Glutamatergic neuron (in vitro differentiated cells): ENCODE measurements at places on chromosomes 3 and 15.

DNA sequence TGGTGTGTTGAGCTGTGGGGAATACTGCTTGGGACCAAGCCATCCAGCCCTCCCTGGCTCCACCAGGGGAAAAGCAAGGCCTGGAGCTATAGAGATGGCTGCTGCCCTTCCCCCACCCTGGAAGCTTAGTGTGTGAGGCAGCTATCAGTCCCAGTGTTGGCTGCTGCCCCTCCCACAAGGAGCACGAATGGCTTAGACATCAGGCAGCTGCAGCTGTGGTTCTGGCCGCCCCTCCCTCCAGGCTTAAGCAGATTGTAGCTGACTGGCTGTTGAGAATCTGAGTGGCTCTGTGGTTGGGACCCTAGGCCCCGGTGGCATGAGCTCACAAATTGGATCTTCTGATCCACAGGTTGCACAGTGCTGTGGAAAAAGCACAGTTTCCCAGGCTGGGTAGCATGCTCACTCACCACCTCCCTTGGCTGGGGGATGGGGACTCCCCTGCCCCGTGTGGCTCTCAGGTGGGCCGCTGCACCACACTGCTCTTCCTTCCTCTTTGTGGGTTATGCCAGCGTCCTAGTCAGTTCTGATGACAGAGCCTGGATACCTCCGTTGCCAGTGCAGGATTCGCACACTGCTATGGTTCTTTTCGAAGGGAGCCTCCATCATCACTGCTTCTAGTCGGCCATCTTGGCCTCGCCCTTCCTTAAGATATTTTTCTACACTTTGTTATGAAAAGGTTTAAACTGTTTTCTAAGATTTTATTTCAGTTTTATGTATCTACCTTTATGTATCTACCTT is 21.2 kb upstream of the SUCNR1 start:
- no peak overlapping the region for H3K27ac ChIP-seq
- H3K4me1 ChIP-seq: peaks cover 1% of the 10 kb centered on the region
- H3K4me3 ChIP-seq: no peak overlapping the region
- peak; percentile 18 for DNase-seq

DNA sequence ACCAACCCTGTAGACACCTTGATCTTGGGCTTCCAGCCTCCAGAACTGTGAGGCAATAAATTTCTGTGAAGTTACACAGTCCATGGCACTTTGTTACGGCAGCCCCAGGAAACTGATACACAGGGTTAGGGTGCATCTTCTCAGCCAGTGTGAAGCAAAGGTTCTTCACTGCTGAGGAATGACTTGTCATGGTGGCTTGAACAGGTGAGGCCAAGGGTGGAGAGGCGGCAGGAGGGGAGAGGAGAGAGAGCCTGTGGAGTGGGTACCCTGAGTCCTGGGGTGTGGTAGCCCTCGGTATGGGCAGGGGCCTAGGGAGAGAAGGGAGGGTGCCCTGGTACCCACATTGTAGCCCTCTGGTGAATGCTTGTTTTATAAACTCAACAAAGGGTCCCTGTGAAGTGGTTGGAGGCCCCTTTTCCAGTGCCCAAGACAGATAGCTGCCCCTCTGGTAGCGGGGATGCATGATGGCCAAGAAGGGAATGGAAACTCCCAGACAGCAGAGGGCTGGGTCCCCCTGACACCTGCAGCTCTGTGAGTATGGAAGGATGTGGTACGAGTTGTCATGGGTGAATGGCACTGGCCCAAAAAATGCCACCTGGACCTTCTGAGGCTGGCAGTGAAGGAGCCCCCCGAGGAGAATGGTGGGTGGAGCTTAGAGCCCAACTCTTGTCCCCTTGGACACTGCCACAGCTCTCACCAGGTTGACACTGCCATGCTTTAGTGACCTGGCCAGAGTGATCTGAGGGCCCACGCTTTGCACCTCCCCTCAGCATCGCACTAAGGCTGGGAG is 49.6 kb downstream of the SPSB4 start:
- peaks cover 7% of the 10 kb centered on the region for H3K36me3 ChIP-seq
- peaks cover 26% of the 10 kb centered on the region for H3K4me1 ChIP-seq
- DNase-seq: no peak
- peaks cover 16% of the 10 kb centered on the region for H3K27me3 ChIP-seq
- no peak overlapping the region for H3K4me3 ChIP-seq

- no peaks in the 10 kb centered on the region for H3K36me3 ChIP-seq
- no peaks in the 10 kb centered on the region for H3K4me1 ChIP-seq
- no peaks in the 10 kb centered on the region for H3K27me3 ChIP-seq
- H3K27ac ChIP-seq: no peak overlapping the region
These were observed 298.8 kb upstream of the PLSCR5 start for GRCh38 chr3:146903927-146904326.

- H3K36me3 ChIP-seq: no peaks in the 10 kb centered on the region
- no peaks in the 10 kb centered on the region for H3K4me1 ChIP-seq
- no peaks in the 10 kb centered on the region for H3K27me3 ChIP-seq
These were observed 603.0 kb upstream of the ROBO2 start for GRCh38 chr3:76436894-76437293.

DNA sequence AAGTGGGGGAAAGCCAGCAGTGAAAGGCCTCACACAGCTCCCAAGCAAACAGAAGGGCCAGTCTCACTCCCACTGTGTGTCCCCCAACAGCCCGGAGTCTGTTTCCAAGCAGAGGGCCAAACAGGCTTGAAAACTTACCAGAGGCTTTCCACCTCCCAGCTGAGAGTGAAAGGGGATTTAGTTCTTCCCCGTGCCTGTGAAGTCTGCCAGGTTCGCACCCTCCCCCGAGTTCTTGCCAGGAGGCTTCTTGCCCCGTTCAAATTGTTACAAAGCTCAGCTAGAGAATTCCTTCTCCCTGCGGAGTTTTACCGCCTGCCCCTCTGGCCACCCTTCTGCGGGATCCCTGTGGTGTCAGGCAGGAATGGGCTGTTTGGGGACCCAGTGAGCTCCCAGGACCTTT is 68.0 kb upstream of the WNT7A start:
- H3K36me3 ChIP-seq: peaks cover 13% of the 10 kb centered on the region
- DNase-seq: no peak
- H3K4me3 ChIP-seq: no peak overlapping the region
- no peaks in the 10 kb centered on the region for H3K4me1 ChIP-seq
- H3K27ac ChIP-seq: no peak overlapping the region

- no peaks in the 10 kb centered on the region for H3K4me1 ChIP-seq
- H3K27me3 ChIP-seq: no peaks in the 10 kb centered on the region
- DNase-seq: no peak
- H3K36me3 ChIP-seq: peaks cover under 1% of the 10 kb centered on the region
- H3K27ac ChIP-seq: no peak overlapping the region
These were observed 122.0 kb upstream of the PROK2 start for GRCh38 chr3:71906976-71907375.

DNA sequence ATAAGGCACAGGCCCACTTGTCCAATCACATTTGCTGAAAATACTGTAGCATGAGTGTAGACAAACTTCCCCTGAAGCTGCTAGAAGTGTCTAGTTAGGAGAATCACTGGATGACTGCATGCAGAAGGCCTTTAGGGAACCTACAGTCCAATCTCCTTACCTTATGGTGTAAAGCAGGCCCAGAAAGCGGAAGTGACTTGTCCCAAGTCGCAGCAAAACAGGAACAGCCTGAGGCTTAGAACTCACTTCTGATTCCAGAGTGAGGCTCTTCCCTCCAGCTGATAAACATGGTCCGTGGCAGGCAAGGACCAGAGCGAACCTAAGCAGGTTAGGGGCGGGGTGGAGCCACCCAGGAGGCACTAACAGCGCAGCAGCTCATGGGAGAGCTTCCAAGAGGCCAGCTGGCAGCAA is 2.5 kb downstream of the GRAMD2A start:
- no peak for DNase-seq
- H3K4me3 ChIP-seq: no peak overlapping the region
- H3K27ac ChIP-seq: no peak overlapping the region
- peaks cover 5% of the 10 kb centered on the region for H3K4me1 ChIP-seq
- H3K27me3 ChIP-seq: peaks cover 12% of the 10 kb centered on the region

DNA sequence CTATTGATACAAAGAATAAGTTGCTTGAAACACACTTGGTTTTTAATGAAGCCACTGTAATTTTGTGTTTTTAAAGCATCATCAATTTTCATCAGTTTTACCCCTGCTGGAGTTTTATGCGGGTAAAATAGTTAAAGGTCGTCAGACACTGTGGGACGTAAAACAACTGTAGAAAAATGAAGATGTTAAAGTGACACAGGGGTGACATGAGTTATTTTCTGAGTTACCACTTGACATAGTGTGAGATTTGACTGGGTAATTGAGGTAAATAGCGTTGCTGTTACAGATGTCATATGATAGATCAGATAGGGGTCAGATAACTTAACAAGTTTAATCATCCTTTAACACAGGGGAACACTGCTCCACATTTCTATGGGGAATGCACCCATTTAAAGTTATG is 297.6 kb downstream of the CHL1 start:
- no peak for DNase-seq
- H3K27me3 ChIP-seq: no peaks in the 10 kb centered on the region
- no peaks in the 10 kb centered on the region for H3K36me3 ChIP-seq
- H3K27ac ChIP-seq: no peak overlapping the region

GRCh38 chr3:53193466-53194209 is 32.6 kb downstream of the PRKCD start:
- H3K4me3 ChIP-seq: no peak overlapping the region
- DNase-seq: no peak
- H3K4me1 ChIP-seq: no peaks in the 10 kb centered on the region
- no peaks in the 10 kb centered on the region for H3K36me3 ChIP-seq
- no peak overlapping the region for H3K27ac ChIP-seq

DNA sequence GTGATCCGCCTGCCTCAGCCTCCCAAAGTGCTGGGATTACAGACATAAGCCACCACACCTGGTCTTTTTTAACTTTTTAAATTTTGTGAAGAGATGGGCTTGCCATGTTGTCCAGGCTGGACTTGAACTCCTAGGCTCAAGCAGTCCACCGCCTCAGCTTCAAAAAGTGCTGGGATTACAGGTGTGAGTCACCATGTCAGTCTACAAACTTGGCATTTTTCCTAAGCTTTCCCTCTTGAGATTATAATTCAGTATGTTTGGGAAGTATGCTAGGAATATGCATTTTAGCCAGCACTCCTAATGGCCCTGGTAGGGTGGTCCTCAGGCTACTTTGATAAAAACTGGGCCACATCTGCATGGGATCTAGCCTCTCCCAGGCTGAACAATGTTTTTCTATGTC is 4.4 kb downstream of the WDR73 start:
- H3K36me3 ChIP-seq: peaks cover 5% of the 10 kb centered on the region
- peaks cover 3% of the 10 kb centered on the region for H3K27me3 ChIP-seq
- H3K27ac ChIP-seq: no peak overlapping the region
- no peak for DNase-seq

- peaks cover 3% of the 10 kb centered on the region for H3K27me3 ChIP-seq
- H3K27ac ChIP-seq: no peak overlapping the region
- H3K36me3 ChIP-seq: no peaks in the 10 kb centered on the region
- no peak overlapping the region for H3K4me3 ChIP-seq
These were observed 270.3 kb downstream of the RPLP1 start for GRCh38 chr15:69722924-69723323.

DNA sequence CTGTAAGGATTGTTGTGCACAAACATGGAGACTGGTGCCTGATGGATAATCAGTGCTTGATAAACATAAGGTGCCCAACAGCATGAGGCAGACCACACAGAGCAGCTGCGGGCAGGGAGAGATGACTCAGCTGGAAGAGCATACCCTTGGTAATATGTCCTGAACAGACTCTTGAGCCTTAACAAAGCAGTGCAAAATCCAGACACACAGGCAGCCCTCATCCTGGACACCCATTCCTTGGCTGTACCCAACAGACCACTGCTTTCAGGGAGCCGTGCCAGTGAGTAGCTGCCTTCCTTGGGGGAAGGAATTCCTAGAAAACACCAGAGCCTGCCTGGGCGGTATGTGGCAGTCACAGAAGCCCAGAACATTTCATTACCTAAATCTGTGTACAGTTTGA is 156.2 kb downstream of the CLSTN2 start:
- DNase-seq: no peak
- H3K4me1 ChIP-seq: peaks cover 6% of the 10 kb centered on the region
- H3K27me3 ChIP-seq: peaks cover 5% of the 10 kb centered on the region
- H3K27ac ChIP-seq: no peak overlapping the region
- no peak overlapping the region for H3K4me3 ChIP-seq

GRCh38 chr15:73989001-73989798 is 2.9 kb downstream of the STOML1 start:
- DNase-seq: no peak
- peaks cover 2% of the 10 kb centered on the region for H3K36me3 ChIP-seq
- H3K4me1 ChIP-seq: peaks cover 4% of the 10 kb centered on the region
- H3K4me3 ChIP-seq: no peak overlapping the region
- H3K27ac ChIP-seq: no peak overlapping the region
- H3K27me3 ChIP-seq: peaks cover 7% of the 10 kb centered on the region

- H3K27me3 ChIP-seq: no peaks in the 10 kb centered on the region
- no peak overlapping the region for H3K4me3 ChIP-seq
- no peak overlapping the region for H3K27ac ChIP-seq
- no peak for DNase-seq
- no peaks in the 10 kb centered on the region for H3K36me3 ChIP-seq
- peaks cover 3% of the 10 kb centered on the region for H3K4me1 ChIP-seq
These were observed 214.6 kb downstream of the KCNAB1 start for GRCh38 chr3:156334841-156335545.

DNA sequence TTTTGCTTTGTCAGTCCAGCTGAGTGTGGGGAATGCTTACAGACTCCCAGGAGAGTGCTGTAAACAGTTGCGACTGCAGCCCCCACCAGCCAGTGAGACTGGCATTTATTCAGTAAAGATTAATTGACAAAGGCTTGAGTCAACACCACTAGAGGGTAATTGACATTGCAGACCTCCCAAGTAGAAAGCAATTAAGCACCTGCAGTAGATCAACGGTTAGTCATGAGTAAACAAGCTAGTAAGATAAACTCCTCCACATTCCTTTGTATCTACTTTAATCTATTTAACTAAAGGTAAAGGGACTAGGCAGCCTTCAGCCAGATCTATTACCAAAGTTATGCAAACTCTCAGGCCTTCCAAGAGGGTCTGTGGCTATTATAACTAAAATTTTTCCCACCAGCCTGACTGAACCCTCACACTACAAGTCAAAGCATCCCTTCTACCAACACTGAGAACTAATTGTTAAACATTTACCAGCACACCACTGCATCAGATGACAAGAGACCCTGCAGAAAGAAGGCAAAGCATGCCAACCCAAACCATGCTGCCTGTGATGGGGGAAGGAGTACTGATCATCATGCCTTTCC is 30.5 kb upstream of the GALNT15 start:
- no peak for DNase-seq
- H3K27ac ChIP-seq: no peak overlapping the region
- peaks cover 31% of the 10 kb centered on the region for H3K36me3 ChIP-seq
- H3K4me1 ChIP-seq: no peaks in the 10 kb centered on the region
- H3K4me3 ChIP-seq: no peak overlapping the region

DNA sequence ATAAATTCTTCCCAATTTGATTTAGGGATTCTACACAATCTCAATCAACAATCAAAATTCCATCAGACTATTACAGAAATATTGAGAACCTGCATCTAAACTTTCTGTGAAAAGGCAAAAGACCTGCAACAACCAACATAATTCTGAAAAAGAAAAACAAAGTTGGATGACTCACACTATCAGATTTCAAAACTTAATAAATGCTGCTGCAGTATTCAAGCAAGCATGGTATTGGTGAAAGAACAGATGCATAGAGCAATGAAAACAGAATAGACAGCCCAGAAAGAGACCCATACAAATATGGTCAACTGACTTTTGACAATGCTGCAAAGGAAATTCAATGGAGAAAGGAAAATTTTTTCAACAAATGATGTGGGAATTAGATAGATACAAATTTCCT is 477.1 kb upstream of the NR2F2 start:
- no peak overlapping the region for H3K4me3 ChIP-seq
- no peak overlapping the region for H3K27ac ChIP-seq
- no peak for DNase-seq
- H3K27me3 ChIP-seq: no peaks in the 10 kb centered on the region
- peaks cover 8% of the 10 kb centered on the region for H3K4me1 ChIP-seq

- no peak overlapping the region for H3K27ac ChIP-seq
- H3K4me1 ChIP-seq: peaks cover 32% of the 10 kb centered on the region
- H3K36me3 ChIP-seq: peaks cover 17% of the 10 kb centered on the region
These were observed 35.8 kb downstream of the HCN4 start for GRCh38 chr15:73333001-73333400.
